Testis (tissue), 5 donors: ENCODE measurements at places on chromosomes 11 and 22. TPM values are rescaled to one million over a fixed set of nuclear protein-coding genes. Genes with fewer than 3 reads are reported as not detected.

Gene APOA5
- total RNA-seq, result 0.24 TPM

- H3K36me3 ChIP-seq, result no peaks in the 10 kb centered on the region
- H3K27ac ChIP-seq, result no peak overlapping the region
- peaks cover 12% of the 10 kb centered on the region for H3K4me1 ChIP-seq
- H3K27me3 ChIP-seq, result no peaks in the 10 kb centered on the region
These were observed 1.0 kb downstream of the ADAMTS15 start for GRCh38 chr11:130449310-130449990.

DNA sequence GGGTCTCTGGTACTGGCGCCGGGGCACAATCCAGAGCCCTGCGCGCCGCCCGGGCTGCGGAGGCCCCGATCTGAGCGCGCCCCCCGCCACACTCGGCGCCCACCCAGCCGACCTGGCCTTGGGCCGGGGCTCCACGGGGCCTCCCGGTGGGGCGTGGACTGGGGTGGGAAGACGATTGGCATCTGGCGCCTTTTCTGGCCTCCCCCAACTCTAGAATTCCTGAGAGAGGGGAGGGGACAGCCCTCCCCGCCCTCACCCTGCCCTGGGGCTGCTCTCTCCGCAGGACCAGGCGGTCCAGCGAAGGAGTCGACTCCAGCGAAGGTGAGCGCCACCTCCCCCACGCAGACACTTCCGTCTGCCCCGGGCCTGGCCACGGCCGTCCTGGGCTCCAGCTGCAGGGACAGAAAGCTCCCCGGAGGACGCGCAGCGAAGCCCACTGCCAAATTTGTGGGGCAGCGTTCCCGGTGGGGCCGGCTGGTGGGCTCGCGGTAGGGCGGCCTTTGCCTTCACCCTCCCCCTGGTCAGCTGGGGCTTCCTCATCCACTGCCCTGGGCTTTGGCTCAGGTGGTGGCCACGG is 593 bp downstream of the SSH3 start:
- H3K4me3 ChIP-seq, result peak overlapping the region; percentile 60
- H3K4me1 ChIP-seq, result peaks cover 20% of the 10 kb centered on the region
- no peaks in the 10 kb centered on the region for H3K27me3 ChIP-seq
- no peak for DNase-seq

DNA sequence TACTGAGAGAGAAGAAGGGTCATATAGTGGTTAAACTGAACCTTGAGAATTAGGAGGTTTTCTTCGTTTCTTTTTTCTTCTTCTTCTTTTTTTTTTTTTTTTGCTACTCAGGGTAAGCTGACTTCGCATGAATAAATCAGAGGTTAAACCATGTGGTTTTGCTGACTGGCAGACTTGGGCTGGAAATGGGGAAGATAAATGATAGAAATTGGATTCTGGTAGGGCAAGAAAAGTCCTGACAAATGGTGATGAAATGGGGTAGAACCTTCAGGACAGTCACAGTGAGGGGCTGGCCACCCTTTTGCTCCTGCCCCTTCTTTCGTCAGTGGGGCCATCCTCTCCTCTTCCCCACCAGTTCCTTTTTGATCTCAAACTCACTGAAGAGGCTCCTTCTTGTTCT is 1.6 kb upstream of the SWAP70 start:
- no peak overlapping the region for H3K27ac ChIP-seq
- H3K27me3 ChIP-seq, result no peaks in the 10 kb centered on the region
- no peak for DNase-seq
- H3K36me3 ChIP-seq, result no peaks in the 10 kb centered on the region
- H3K4me1 ChIP-seq, result peaks cover 9% of the 10 kb centered on the region

- H3K4me1 ChIP-seq, result no peaks in the 10 kb centered on the region
- H3K4me3 ChIP-seq, result no peak overlapping the region
- H3K27me3 ChIP-seq, result no peaks in the 10 kb centered on the region
- H3K36me3 ChIP-seq, result no peaks in the 10 kb centered on the region
- H3K27ac ChIP-seq, result no peak overlapping the region
- DNase-seq, result no peak
These were observed 311.0 kb downstream of the SBF2 start for GRCh38 chr11:9982796-9983579.

DNA sequence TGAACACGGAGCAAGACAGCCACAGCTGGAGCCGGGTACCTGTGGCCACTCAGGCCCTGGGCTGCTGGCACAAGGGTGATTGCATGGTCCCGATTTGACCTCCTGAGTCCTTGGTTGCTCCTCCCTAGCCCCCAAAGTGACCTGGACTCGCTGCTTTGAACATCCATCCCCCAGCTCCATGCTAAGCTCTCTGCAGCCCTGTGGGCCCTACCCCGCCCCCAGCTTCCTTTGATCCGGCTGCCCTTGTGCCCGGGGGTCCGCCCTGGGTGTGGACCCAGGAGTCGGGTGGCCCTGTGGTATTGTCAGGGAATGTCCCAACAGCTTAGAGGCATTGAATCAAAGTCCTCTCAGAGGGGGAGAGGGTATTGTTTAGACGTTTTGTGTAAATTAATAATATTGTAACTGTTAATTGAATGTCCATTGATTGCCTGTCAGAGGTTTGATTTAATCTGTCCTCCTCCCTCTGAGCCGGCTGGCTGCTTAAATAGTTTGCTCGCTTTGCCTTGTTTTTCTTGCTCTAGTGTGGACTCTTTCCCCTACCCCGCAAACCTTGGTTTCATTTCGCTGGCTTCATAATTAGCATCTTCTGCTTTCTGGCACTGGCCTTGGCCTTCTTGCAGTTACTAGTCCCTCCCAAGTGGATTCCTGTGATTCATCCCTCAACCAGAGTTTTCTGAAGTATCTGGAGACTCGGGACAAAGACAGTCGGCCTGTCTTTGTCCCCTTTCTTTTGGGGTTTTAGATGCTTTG is 20.7 kb downstream of the GRIK4 start:
- no peak overlapping the region for H3K4me3 ChIP-seq
- DNase-seq, result peak; percentile 53
- no peaks in the 10 kb centered on the region for H3K36me3 ChIP-seq
- peaks cover 4% of the 10 kb centered on the region for H3K4me1 ChIP-seq
- H3K27me3 ChIP-seq, result no peaks in the 10 kb centered on the region

DNA sequence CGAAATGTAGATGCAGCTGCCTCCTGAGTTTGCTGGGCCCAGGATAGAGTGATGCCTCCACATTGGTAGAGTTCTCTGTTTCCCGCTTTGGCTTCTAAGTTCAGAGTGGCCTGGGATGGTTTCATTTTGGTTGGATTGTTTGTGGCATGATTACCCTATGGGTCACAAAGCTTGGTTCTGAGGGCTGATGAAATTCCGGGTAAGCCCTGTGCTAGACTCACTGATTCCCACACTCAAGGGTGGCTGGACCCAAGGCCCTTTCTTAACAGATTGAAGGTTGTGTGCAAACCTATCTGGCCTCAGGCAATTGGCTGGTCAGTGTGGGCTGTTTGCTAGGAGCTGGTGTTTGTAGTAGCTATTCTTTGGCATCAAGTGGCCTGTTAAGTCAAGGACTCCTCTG is 158.4 kb downstream of the MYO18B start:
- no peaks in the 10 kb centered on the region for H3K27me3 ChIP-seq
- H3K27ac ChIP-seq, result no peak overlapping the region
- H3K4me1 ChIP-seq, result no peaks in the 10 kb centered on the region
- no peaks in the 10 kb centered on the region for H3K36me3 ChIP-seq

Gene AMBRA1
- total RNA-seq, result 68.3 TPM

Gene SLC6A5
- 1.9 TPM for total RNA-seq

DNA sequence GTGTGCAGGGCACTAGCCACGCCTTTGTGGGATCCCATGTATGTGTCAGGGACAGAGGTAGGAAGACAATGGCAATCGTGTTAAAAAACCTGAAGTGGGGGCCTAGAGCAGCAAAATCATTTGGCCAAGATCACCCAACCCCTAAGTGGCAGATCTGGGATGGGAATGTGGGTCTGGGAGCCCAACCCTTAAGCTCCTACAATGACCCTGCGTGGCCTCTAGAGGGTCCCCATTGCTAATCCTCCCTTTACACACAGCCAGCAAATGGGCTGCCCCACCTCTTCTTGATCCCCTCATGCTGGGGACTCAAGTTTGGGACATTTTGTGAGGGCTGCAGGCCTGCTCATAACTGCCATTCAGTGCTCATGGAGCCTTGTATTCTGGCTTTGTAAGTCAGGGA is 73.2 kb upstream of the SUSD2 start:
- H3K4me3 ChIP-seq, result no peak overlapping the region
- no peaks in the 10 kb centered on the region for H3K27me3 ChIP-seq

Gene FGF3
- total RNA-seq, result 0.50 TPM

Gene DKK3
- 185 TPM for total RNA-seq

Gene MMP27
- not detected for total RNA-seq

DNA sequence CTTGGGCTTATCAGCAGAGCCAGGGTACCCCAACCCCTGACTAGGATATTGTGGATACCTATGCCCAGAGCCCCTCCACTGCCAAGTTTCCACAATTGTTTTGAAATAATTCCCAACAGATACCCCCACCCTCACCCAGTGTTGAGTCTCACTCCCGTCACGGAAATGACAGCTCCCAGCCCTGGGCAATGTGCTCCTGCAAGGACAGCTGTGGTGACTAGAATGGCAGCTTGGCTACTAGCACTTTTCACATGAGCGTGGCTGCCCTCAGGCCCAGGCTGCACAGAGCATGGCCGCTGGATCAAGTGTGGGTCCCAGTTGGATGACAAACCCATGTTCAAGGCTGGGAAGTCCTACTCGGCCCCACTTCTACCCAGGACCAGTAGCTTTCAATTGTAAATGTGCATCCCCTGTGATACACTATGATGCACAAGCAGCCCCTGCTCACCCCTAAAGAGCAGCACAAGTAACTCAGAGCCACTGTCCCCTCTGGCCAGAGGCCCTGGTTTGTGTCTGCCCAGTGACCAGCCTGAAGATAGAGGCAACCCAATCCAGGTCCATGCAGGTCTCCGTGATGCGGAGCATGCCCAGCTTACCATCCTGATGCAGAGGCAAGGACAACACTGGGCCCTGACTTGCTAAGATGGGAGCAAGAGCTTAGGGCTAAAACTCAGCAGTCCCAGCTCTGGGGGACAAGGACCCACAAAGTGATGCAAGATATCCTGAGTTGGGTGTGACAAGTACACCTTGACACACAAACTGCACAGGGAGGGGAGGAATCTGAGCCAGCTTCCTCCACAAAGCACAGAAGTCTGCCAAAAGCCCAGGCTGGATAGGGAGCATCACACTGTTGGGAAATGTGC is 13.2 kb downstream of the KCNQ1OT1 start:
- no peaks in the 10 kb centered on the region for H3K4me1 ChIP-seq
- H3K27ac ChIP-seq, result no peak overlapping the region
- no peaks in the 10 kb centered on the region for H3K36me3 ChIP-seq

Gene CCDC81
- total RNA-seq, result 5.3 TPM
